ENCODE measurements at places on chromosomes 2 and 18.

DNA sequence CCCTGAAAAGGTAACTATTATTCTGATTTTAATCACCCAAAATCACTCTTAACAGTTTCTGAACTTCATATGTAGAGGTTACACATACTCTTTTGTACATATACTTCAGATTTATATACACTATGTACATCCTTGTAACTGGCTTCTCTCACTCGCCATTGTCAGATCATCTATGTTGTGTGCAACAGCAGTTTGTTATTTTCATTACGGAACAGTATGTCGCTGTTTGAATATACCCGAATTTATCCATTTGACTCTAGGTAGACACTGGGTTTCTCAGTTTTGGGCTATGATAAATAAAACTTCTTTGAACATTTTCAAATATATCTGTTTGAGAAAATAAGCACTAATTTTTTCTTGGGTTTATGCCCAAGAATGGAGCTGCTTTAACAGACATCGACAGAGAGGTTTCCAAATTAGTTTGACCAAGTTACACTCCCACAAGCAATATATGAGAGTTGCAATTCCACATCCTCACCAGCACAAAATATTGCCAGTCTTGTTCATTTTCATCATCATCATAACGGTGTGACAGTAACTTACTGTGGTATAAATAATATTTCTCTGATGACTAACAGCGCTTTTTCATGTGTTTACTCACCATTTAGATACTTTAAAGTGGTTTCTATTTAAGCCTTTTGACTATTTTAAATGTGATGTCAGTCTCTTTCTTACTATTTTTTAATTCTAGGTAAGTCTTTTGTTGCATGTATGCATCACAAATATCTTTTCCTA is 80.9 kb downstream of the SMC6 start:
- DNase-seq: no peak

GRCh38 chr2:143545949-143546255 is 416.7 kb downstream of the ARHGAP15 start:
- no peak for DNase-seq

GRCh38 chr2:236172255-236173035 is 4.3 kb upstream of the GBX2 start:
- no peak for DNase-seq

DNA sequence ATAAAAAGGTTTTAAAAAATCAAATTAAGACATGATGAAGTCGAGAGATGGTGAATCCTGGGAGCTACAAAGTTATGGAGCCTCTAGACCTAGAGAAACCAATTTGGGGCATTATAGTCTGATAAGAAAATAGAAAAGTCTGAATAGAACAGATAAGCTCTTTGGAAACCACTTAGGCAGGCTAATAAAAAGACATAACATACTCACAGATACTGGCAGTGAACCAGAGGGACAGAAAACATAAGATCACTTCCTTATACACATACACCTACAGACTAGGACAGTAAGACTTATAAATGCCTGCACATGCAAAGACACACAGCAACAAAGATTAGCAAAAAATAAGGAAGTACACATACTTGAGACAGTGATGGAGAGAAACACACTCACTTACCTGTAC is 20.0 kb downstream of the SMC6 start:
- DNase-seq: no peak

DNA sequence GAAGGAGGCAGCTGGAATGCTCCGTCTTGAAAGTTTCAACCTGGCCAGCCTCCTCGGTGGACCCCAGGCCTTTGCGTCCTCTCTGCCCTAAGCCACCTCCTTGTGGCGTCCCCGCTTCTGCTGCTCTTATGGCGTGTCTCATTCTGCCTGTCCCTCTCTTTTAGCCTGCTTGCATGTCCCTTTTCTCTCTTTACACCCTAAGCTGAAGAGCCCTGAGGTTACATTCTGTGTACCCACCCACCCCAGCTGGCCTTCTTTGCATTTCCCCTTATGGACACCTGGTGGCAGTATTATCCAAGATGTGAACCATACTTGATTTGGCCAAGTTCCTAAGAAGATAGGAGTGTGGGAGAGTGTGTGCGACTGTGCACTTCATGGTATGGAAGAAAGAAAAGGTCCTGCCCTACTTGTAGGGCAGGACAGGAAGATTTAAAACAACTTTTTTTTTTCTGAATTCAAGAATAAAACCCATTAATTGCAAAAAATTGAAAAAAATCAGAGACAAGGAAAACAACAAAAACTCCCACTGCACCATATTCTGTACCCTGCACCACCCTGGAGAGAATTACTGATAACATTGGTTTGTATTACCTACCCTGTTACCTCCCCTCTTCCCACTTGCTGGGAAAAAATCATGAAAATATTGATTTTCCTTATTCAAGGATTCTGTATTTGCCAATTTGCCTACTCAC is 77.4 kb downstream of the DYSF start:
- no peak for DNase-seq

DNA sequence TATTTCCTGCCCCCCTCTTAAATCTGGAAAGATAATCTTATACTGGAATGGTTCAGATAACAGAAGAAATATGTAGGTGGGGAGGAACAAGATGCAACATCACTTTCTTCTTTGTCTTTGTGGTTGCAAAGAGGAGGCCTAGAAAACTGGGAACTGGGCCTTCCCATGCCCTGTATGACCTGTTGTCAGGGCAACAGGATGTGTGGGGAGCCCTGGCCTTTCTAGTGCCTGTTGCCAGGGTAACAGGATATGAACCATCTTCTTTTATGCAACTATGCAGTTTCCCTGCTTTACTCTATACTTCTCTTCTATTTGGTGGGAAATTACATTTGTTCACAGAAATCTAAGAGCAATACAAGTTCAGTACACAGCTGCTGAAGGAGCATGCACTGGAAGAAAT is 79.8 kb upstream of the PDE1A start:
- no peak for DNase-seq

DNA sequence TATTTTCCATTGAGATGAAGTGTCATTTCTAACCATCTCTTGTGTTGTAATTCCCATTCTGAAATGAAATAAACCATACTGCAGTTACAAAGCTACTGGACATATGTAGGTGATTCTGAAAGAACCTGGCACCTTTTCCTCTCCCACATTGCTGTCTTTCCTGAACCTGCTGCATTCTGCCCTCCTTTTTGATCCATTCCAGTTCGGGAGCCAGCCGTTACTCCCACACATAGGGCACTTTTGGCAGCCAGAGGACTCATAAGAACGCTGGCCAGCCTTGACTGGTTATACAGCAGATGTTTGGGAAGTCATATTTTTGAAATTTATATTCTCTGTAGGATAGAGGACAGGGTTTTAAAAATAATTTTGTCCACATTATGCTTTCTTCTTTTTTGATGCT is 369.8 kb upstream of the CDH7 start:
- no peak for DNase-seq

DNA sequence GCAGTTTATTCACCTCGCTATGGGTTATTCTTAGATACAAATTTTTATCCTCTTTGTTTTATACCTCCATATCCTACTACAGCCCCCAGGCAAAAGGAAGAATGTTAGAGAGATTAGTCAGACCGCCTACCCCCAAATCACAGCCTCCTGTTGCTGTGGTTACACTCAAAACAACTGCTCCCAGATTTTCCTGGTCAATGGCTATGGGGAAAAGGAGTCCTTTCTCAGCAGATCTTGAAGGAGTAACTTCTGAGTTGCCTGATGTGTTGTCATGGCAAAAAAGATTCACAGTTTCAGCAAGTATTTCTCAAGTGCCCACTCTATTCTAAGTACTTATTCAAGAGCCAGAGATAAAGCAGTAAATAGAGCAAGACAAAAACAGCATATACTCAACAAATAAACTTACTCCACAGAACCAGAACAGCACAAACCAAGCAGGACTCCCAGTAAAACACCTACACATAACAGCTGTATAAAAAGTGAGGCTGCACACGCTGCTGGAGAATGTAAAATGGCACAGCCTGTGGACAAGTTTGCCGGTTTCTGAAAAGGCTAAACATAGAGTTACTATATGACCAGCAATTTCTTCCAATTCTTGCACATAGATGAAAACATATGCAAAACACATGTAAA is 104.8 kb downstream of the NOL10 start:
- no peak for DNase-seq

- DNase-seq: no peak
These were observed 39.9 kb downstream of the NCK2 start for GRCh38 chr2:105784589-105784988.

DNA sequence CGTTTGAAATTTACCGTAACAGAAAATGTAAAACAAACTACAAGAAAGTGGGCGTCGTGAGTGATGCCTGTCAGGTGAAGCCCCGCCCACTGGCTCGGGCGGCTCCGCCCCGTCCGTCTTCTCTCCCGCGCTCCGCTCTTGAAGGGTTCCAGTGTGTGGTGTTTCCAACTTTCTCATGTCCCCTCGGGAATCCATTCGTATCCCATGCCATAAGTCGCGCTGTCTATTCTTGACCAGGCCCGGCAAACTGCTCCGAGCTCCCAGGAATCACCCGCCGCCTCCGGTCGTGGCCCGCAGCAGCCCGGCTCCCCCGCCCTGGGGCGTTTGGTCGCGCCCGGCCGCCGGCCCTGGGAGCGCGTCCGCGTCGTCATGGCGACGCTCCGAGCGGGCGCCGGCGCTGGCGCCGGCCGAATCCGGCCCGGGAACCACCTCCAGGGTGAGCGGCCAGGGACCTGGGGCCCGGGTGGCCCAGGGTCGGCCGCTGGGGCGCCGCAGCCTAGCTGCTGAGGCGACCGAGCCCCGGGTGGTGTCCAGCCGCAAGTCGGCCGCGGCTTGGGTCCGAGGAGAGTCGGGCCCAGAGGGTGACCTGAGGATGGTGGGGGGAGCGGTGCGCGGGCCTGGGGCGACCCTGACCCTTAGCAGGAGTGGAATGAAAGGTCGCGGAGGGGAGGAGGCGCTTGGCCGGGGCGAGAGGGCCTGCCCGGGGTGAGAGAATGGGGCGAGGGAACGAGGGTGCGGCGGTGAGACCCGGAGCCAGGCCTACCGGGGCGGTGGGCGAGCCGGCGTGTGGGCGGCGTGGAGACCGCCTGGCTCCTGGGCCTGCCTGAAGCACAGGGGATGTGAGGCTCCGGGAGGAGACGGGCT is at the start of gene CFAP221:
Gene CFAP221, plus strand, starts transcription at position 375 of the 864 bp plus-strand sequence. CDS start 1,683 bp downstream, outside the sequence.
- peak; percentile 5 for DNase-seq

DNA sequence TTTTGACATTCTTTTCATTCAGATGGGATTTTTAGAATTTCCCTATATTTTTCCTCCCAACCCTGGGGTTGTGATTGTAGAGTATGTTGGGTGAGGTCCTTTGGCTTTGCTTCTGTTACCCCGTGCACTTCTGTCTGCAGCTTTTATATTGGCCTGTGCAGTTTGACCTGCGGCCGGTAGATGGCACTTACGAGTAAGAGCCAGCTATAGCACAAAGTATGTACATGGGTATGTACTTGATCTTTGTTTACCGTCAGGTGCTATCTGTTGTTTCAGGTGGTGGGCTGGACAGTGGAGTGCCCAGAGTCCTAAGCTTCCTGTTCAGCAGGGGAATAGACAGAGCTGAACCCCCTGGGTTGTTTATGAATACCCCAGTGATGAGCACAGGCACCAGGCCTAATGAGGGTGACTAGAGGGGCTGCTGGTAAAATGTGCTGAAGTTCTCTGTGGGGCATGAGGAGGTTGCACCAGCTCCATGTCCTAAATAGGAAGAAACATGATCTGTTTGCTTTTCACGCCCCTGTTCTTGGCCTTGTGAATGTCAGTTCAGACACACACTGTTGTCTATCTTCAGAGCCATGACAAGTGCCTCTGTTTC is 58.9 kb upstream of the THUMPD2 start:
- DNase-seq: no peak

GRCh38 chr2:203404996-203405395 is 76.8 kb downstream of the ABI2 start:
- no peak for DNase-seq

GRCh38 chr2:66984864-66985263 is 412.3 kb upstream of the ETAA1 start:
- no peak for DNase-seq

- DNase-seq: peak; percentile 13
These were observed 646 bp downstream of the ALS2 start for GRCh38 chr2:201779901-201780673.

- DNase-seq: no peak
These were observed 118.1 kb upstream of the ZNF521 start for GRCh38 chr18:25470062-25470461.

GRCh38 chr2:134360745-134361487 is 107.0 kb downstream of the MGAT5 start:
- DNase-seq: no peak

GRCh38 chr2:51859260-51859659 is 827.3 kb upstream of the NRXN1 start:
- DNase-seq: no peak

DNA sequence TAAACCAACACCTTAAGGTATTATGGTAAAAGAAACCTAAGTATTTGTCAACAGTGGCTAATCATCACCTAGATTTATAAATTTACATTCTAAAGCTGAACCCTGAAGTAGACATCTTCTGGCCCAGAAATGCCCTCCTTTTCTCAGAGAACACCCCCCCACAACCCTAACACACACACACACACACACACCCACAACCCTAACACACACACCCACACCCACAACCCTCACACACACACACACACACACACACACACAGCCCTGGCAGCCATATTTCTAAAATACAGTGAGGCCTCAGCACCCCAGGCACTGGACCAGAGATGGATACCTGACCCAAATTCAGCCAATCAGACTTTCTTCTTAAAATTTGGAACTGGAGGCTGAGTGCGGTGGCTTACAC is 14.3 kb downstream of the SRBD1 start:
- DNase-seq: no peak

GRCh38 chr2:154280543-154280942 is 408.8 kb downstream of the GALNT13 start:
- DNase-seq: no peak

GRCh38 chr2:112706170-112706664 is 14.6 kb upstream of the NT5DC4 start:
- DNase-seq: no peak

DNA sequence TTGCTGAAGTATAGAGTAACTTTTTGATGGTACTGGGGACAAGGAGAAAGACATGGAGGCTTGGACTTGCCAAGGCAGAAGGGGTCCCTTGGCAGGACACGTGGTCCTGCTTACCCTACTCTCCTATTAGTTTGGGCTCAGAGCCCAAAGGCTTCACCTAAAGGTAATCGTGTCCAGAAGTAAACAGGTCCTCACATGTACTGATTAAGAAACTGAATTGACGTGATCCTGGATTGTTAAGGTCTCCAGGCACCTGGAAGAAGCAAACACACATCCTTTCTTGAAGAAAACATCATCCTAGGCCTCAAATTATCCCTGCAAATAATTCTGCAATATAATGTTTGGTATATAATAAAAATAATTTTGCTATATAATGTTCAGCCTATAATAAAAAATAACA is 50.0 kb downstream of the DTNB start:
- DNase-seq: no peak

DNA sequence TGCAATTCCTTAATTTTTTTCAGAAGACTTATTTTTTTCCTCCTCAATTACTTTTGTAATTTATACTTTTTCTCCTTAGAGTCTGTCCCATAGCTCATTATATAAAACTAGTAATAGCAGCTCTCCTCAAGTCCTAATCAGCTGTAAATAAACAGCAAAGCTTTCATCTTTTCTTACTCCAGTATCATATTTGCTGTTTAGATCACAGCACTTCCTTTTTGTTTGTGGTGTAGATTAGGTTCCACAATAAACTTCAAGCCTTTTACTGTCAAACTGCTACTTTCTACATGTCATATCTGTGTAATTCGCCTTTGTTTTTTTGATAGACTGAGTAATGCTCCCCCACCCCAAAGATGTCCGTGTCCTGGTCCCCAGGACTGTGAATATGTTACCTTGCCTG is 25.5 kb downstream of the GCG start:
- DNase-seq: no peak
